M059J (cell line): ENCODE measurements at places on chromosomes 12 and 14. TPM values are rescaled to one million over a fixed set of nuclear protein-coding genes. Genes with fewer than 3 reads are reported as not detected.

GRCh38 chr12:89567691-89568239 lies 41.9 kb upstream of the POC1B start:
- no peak for DNase-seq

DNA sequence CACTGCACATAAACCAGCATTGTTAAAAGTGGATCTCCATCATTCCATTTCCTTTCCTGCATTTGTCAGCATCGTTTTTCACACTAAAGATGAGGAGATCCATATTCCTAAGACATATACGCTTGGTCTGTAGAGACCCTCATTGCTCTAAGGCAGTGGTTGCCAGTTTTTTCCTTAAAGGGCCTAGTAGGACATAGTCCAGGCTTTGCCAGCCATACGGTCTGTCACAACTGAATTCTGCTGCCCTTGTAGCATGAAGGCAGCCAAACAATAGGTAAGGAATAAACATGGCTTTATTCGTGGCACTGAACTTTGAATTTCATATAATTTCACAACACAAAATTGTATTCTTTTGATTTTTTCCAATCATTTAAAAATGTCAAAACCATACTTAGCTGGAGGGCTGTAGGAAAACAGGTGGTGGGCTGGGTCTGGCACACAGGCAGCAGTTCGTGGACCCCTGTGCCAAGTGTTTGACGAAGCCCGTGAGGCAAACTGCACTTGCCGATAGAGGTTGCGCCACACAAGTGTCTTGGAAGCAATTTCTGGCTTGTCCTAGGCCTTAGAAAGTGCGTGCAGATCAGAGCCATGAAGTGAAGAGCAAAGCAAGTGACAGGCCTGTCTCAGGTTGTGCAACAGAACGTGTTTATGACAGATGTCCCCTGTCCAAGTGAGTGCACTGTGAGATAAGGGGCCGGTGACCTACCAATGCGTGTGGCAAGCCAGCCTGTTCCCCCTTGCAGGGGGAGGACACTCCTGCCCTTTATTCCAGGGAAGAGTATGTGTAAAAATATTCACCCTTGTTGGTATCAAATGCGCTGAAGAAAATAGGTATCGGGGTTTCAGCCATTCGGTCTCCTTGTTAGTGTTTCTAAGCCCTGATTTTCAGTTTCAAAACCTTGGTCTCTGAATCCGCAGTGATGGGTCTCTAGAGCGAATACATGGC lies 916 bp upstream of the CHPT1 start:
- DNase-seq: no peak

DNA sequence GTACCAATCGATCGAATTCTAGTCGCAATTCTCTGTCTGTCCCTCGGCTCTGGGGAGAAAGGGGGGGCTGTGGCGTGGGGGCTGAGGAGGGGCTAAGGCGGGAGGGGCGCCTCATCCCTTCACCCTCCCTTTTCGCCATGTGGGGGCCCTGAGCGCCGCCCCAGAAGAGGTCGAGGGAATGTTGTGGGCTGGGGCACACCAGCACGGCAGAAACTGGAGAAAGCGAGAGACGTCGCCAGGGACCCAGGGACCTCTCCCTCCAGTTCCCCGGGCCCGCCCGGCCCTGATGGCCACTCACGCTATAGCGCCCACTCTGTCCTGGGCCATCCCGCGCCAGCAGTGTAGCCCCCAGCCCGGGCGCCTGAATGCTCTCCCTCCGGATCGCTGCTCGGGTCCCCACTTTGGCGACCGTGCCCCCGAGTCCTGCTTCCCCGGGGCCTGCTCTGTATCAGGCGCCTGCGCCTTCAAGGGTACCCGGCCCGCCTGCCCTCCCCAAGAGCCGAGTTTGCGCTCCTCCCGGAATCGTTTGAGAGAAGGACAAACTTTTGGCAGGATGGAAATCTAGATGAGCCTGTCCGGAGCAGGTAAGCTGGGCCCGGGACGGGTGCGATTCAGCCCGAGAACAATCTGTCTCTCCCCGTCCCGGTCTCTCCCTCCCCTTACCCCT lies 62.6 kb downstream of the SMUG1 start:
- no peak for DNase-seq

DNA sequence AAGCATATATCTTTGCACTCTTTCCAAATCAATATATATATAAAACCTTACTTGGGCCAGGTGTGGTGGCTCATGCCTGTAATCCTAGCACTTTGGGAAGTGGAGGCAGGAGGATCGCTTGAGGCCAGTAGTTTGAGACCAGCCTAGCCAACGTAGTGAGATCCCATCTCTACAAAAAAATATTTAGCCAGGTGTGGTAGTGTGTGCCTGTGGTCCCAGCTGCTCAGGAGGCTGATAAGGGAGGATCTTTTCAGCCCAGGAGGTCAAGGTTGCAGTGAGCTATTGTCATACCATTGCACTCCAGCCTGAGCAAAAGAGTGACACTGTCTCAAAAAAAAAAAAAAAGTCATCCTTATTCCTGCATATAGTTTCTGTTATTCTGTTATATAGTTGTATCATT lies 14.4 kb downstream of the OS9 start:
- no peak for DNase-seq

GRCh38 chr14:83548061-83548839 lies 1981.7 kb upstream of the FLRT2 start:
- peak; percentile 1 for DNase-seq

DNA sequence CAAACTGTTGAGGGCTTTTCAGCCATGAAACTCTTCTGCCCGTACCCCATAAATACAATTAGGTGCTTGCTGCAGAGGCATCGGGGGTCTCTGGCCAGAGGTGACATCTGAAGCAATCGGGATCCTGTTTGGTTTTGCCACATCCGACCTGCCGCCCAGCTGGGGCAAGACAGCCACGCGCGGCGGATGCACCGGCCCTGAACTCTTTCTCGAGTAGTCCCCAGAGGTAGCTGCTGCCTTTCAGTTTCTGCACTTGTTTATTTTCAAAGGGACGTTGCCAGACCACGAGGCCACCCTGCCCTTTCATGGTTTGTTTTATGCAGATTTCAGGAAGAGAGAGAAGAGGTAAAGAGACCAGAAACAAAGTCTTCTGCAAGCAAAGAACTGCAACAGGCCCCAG lies 10.6 kb upstream of the MLXIP start:
- peak; percentile 78 for DNase-seq

DNA sequence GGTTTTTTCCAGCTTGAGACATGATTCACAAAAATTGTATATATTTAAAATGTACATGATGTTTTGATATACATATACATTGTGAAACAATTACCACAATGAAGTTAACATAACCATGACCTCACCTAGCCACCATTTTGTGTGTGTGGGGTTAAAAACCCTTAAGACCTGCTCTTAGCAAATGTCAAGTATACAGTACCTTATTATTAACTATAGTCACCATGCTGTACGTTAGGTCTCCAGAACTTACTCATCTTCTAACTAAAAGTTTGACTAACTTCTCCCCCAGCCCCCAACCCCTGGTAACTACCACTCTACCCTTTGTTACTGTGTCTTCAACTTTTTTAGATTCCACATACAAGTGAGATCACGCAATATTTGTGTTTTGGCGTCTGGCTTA lies 52.6 kb downstream of the EIF2S3B start:
- DNase-seq: no peak

GRCh38 chr14:36767603-36768281 lies 106.1 kb downstream of the PAX9 start:
- peak; percentile 29 for DNase-seq

DNA sequence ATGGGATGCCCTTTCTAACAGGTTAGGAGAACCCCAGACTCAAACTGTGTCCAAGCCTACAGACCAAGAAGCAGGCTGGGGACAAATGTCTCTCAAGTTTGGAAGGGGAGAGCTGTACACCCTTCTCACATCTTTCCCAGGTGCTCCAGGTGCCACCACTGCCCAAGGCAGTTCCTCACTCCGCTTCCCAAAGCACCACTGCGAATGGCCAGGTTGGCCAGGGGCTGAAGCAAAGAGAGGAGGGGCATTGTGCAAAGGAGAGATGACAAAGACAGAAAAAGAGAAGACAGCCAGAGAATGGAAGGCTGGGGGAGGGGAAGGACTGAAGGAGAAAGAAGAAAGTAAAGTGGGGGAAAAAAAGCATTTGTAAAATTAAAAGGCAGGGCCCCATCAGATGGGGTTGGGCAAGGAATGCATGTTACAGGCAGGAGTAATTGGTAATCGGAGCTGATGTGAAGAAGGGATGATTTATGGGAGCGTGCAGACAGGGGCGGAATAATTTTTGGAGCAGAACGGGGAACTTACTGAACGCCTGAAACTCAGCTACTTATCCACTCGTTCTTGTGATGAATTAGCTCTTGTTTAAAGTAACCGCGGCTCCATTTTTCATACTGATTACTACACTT lies 165.8 kb downstream of the ESRRB start:
- DNase-seq: no peak

DNA sequence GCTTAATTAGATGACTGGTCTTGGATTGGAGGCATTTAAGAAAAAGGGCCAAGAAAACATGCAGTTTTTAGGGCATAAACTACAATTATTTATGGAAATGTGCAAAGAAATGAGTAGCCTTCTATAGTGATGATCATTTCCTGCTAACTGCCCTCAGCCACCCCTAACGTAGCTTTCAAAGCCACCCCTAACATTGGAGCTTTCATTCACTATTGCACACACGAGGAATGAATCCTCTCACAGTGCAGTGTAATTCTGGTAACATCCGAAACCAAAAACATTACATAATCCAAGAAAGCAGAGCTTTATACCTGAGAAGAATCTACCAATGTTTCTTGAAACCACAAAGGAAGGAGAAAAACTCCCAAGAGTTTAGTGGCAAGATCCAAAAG lies 1003.6 kb downstream of the TMEM121 start:
- no peak for DNase-seq

DNA sequence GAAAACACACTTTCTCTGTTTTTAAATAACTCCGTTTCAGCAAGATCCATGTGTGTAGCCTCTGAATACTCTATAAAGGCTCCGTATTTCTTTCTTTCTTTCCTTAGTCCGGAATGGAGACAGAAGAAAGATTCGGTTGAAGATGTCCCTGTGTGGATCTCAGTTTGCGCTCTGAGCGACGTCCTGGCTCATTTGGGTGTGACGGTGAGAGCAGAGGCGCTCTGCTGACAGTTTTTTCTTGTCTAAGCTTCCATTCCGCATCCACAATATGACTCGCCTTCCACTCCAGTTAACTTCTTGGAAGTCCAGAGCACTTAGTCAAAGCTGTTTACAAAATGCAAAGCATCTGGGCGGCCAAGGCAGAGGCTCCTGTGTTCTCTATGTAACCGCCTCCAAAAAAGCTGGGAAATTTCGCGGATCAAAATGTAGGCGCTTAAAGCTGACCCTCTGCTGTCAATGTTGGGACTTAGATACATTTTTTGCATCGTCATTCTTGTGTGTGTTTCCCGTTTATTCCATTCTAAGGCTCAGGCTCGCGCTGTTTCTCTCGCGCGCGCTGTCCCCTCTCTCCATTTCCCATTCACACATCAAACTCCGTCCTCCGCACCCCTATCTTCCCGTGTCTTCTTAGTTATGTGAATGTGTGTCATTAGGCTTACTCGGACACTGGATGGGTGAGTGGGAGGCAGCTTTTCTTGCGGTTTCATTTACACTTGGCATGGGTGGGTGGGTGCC lies 880 bp upstream of the FLRT2 start:
- DNase-seq: no peak

DNA sequence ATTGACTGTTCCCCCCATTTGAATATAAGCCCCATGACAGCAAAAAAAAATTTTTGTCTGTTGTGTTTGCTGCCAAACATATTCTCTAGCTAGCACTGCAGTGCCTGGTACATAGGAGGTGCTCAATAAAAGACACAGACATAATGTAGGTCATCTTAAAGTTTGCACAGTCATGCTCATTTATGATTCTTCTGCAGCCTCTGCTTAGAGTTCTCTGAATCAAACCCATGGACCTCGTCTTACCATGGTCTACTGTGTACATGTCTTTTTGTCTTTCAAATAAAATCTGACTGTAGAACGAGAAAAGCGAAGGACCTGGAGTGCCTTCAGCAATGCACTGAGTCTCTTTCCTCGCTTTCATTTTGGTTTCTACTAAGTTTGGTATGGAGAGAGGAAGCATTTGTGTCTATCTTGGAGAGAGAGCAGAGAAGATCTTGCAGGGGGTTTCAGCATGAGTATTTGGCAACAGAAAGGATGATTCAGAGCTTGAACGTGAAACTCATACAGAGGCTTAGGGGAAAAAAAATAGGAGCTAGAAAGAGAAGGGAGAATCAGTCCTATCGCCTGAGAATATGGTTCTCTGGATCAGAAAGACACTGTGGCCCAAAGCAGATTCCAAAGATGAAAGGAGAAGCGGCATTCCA lies 38.8 kb upstream of the TMCC3 start:
- DNase-seq: peak; percentile 24

DNA sequence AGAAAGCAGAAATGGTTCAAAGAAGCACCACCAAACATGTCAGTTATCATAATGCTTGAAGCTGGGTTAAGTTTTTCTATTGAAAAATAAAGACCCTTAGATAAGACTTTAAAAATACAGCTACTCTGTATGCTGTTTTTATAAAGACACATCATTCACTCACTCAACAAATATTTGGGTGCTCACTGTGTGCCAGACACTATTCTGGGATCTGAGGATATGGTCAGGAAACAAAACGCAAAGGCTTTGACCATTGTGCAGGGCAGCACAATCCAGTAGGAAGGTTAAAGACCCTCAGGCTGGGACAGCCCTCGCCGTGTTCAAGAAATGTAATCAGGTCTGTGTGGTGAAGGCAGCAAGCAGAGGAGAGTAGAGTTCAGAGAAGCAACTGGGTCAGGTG lies 38.0 kb upstream of the DPY19L2 start:
- DNase-seq: no peak

DNA sequence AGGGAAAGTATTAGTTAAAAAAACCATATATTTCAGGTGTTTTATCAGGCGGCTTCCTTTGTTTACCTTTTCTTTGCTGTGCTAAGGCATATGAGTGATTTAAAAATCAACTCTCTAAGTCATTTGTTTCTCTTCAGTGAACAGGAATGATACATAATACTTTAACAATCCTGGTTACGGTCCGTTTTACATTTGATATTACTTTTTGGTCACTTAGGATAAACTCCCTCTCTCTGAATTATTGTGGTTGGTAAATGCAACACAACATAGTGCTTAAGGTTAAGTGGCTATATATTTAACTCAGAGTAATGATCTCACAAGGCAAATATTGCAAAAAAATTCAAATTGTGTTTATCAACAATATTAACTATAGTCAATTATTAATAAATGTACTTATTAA lies 32.7 kb upstream of the AKAP6 start:
- no peak for DNase-seq

GRCh38 chr12:198705-199104 lies 15.3 kb downstream of the SLC6A12 start:
- DNase-seq: no peak

- no peak for DNase-seq
These were observed 8.3 kb downstream of the TMX1 start for GRCh38 chr14:51248016-51248987.

GRCh38 chr12:74747305-74747704 lies 209.7 kb downstream of the ATXN7L3B start:
- DNase-seq: peak; percentile 3

- DNase-seq: no peak
These were observed 9.8 kb upstream of the IQSEC3 start for GRCh38 chr12:56683-57346.

GRCh38 chr12:70247653-70248199 lies 4.5 kb downstream of the CNOT2 start:
- no peak for DNase-seq

Gene TAS2R20
- total RNA-seq: 0.07 TPM in 1 of 2 replicates, not detected in the other

Gene GPRC5D
- not detected in 2 replicates for total RNA-seq

Gene FOS
- total RNA-seq: 24.0 and 31.6 TPM in 2 replicates

Gene TMEM119
- 0.05 TPM in 1 of 2 replicates, not detected in the other for total RNA-seq

Gene PPP4R4
- 0.15 and 0.99 TPM in 2 replicates for total RNA-seq

Gene FAM186B
- 0.07 TPM in 1 of 2 replicates, not detected in the other for total RNA-seq

Gene KRT73
- total RNA-seq: not detected in 2 replicates

Gene SPSB2
- 6.1 and 7.7 TPM in 2 replicates for total RNA-seq

Gene HCAR1
- not detected in 2 replicates for total RNA-seq

Gene GCH1
- 2.9 and 5.4 TPM in 2 replicates for total RNA-seq

Gene PLD4
- not detected in 2 replicates for total RNA-seq

Gene EML5
- 0.64 and 0.96 TPM in 2 replicates for total RNA-seq

Gene ADCY4
- not detected in 2 replicates for total RNA-seq
